ENCODE measurements at places on chromosomes 2 and 18. TPM values are rescaled to one million over a fixed set of nuclear protein-coding genes. Genes with fewer than 3 reads are reported as not detected.

Gene SERPINB13
- total RNA-seq = not detected

DNA sequence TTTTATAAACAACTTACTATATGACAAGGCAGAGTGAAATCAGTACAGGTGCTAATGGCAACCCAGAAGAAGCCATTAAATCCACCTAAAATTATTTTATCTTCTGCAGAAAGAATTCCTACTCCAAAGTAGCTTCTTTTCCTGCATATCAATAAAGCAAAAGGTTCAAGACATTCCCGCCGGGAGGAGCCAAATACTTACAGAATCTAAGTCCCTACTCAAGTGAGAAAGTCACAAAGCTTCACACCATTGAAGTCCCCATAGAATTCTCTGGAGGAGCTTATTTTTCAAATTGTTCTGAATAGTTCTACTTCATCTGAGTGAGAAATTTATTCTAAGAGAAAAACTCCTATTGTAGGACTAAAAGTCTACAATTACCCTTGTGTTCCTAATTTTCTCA is 233.7 kb upstream of the HNRNPA3 start:
- no peak for DNase-seq

Gene TGOLN2
- 120 TPM for total RNA-seq

DNA sequence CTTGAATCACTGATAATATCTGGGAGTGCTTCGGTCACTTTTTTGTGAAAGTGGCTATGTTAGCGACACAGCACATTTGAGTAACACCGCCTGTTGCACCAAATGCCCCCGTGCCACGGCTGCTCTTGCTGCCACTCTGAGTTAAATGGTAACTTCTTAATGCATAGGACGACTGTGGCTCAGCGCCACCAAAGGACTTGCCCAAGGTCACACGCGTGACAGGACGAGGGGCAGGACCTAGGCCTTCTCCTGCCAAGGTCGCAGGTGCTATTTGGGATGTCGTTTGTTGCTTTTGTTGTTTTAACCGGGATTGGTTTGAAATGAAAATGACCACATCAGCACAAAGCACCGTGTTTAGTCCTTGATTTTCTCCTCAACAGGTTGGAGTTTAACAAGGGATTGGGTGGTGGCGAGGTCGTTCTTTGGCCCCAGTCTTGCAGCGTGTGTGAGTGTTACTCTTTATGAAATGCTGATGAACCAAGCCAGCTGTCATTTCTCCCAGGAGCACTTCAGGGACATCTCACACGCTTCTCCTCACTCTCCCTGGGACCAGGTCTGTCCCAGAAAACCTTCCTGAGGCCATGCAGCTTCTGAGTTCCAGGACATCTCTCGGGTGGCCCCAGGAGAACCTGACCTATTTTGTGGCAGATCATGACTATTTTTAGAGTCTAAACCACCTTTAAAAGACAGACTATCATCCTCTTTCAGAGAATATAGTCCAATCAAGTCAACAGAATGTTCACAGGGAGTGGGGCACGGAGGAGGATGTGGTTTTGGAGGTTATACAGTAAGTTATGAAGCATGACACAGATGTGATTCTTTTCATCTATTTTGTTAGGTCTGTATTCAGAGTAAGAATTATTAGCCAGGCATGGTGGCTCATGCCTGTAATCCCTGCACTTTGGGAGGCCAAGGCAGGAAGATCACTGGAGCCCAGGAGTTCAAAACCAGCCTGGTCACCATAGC is 49.9 kb downstream of the MTCL1 start:
- peak; percentile 70 for DNase-seq

Gene GPR45
- total RNA-seq = not detected

- DNase-seq = no peak
Observed at GRCh38 chr2:26786207-26787028, 562 bp downstream of the CENPA start.

- DNase-seq = no peak
Observed at GRCh38 chr2:27915874-27916273, 25.3 kb downstream of the BABAM2 start.

DNA sequence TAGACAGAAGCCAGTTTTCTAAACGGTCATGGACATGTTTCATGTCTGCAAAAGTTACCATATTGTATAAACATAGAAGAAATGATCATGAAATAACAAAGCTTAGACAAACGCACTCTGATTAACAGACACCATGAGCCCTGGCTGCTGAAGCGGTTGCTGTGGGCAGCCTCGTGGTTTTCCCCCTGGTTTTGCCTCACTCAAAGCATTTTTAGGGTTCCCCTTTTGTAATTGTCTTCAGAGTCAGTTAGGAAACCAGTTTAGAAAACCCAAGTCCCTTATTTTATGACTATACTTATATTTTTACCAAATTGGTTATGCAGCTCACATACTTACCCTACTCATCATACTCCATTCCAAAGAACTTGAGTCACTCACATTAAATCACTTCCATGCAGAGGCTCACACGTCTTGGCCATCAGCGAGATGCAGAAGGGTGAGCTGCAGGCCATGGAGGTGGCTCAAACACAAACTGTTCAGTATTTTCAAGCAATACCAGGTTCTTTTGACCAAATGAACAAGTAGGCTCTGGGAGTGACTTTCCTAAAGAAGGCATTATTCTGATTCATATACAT is 105.6 kb upstream of the SALL3 start:
- DNase-seq = no peak

Gene HOXD4
- total RNA-seq = 3.9 TPM

Gene SPEG
- total RNA-seq = 32.9 TPM

Gene CGREF1
- 0.40 TPM for total RNA-seq

GRCh38 chr2:213020268-213020667 is 131.1 kb downstream of the IKZF2 start:
- DNase-seq = no peak

GRCh38 chr2:72830273-72830672 is 4.4 kb upstream of the EXOC6B start:
- DNase-seq = no peak

GRCh38 chr2:100394111-100394641 is 23.3 kb downstream of the CHST10 start:
- no peak for DNase-seq

Gene ANTXR1
- total RNA-seq = 57.0 TPM

Gene IL1F10
- total RNA-seq = not detected

Gene SCG2
- 2.2 TPM for total RNA-seq

Gene ADGRF3
- total RNA-seq = 0.07 TPM

Gene ZNF892
- not detected for total RNA-seq

DNA sequence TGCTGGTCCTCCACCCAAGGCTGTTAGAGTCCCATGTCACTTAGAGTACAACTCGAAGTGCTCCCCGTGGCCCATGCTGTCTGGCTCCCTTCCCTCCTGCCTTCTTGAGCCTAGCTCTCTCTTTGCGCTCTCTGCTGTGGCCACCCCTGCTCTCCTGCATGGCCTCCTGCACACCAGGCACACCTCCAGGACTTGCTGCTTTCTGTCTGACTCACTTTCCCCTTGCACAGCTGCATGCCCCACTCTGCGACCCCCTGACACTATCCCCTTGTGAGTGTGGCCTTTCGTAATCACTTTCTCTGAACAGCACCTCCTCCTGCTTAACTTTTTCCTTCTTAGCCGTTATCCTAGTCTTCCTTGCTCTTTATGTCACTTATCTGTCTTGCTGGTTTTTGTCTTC is 343.6 kb downstream of the TGIF1 start:
- DNase-seq = no peak

Gene SPR
- total RNA-seq = 84.0 TPM

- DNase-seq = peak; percentile 35
Observed at GRCh38 chr2:142742371-142743214, 134.9 kb upstream of the KYNU start.

DNA sequence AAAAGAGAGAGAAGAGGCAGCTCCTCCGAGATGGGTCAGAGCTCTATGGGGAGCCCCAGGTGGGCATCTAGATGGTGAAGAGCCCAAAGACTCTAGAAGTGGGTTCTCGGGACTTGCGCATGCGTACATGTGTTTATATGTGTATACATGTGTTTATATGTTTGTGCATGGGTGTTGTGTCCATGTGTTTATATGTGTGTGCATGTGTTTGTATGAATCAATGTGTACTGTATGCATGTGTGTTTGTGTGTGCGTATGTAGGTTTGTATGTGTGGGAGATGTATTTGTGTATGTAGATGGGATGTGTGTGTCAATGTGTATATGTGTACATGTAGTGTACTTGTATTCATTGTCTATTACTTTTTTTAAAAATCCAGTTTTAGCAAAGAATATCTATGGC is 25.6 kb downstream of the DNPEP start:
- no peak for DNase-seq

Gene TRAF3IP1
- total RNA-seq = 14.0 TPM

DNA sequence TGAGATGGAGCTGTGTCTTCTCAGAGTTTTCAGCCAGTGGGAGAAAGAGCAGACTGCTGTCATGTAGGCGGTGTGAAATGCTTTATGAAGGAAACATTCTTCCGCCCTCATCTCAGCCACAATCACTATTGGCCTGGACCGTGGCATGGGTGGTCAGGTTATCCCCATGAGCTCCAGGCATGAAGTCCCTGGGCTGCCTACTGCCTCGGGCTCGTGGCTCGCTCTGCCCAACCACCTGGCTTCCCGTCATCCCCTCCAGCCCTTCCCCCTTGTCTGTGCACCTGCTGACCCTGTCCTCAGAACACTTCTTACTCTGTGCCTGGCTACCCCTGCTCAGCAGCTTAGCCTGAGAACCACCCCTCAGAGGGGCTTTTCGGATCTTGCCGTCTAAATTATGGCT is 15.5 kb downstream of the COLEC11 start:
- no peak for DNase-seq

Gene GAD1
- 9.9 TPM for total RNA-seq

DNA sequence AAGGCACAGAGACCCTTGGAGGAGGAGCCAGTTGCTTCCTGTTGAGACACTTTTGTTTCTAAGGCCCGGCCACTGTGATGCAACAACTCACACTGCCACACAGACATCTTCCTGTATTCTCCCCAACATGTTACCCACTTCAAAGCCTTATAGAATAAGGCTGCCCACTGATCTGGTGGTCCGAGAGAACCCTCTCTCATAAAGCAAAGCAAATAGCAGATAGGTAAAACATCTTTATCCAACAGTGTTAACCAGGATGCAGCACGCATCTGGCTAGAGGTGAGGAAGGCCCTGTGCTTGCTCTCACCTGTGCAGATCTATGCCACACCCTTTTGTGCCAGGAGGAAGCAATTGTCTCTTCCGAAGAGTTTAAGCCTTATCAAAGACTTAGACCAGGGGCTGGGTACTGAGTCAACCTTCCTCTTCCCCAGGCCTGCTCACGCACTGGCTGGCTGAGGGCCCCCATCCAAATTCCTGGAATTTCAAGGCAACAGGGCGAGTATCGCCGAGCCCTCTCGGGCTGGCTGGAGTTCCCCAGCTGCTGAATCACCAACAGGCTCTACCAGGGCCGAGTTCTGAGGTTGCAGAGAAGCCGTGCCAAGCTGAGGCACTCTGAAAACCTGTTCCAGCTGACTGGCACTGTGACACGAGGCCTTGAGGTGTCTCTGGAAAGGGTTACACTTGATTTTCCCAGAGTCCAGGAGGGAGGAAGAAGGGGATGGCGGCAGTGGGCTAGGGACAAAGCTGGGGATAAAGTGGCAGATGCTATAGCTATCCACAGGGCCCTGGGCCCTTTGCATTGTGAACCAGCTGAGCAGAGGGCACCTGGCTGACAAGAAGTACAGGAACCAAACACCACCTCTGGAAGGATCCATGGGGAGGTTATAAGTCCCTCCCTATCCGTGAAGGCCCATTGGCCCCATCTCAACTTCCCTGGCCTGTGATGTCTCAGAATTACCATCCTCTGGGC is 29.3 kb downstream of the TGFA start:
- DNase-seq = peak; percentile 95

GRCh38 chr2:150919901-150920300 is 341.8 kb downstream of the RBM43 start:
- no peak for DNase-seq

DNA sequence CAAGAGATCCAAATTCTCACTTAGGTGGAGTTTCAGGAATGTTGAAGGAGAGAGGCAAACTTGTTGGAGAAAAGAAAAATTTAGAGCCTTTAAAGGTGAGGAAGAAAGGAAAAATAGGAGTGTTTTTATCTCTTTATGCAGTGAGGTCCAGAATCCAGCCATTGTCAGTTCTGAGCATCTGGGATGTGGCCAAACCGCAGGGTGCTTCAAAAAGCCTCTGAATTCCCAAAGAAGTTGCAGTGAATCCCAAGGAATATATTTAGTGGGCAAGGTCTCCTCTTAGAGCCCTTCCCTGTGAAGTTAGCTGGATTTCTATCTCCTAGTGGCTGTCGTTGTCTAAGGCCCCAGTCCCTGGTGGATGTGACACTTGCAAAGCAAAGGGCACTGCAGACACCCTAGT is 51.2 kb downstream of the MTCL1 start:
- DNase-seq = no peak

Gene SPHKAP
- total RNA-seq = not detected

Gene ASAP2
- 20.4 TPM for total RNA-seq

- no peak for DNase-seq
Observed at GRCh38 chr2:154374416-154374815, 324.1 kb upstream of the KCNJ3 start.

DNA sequence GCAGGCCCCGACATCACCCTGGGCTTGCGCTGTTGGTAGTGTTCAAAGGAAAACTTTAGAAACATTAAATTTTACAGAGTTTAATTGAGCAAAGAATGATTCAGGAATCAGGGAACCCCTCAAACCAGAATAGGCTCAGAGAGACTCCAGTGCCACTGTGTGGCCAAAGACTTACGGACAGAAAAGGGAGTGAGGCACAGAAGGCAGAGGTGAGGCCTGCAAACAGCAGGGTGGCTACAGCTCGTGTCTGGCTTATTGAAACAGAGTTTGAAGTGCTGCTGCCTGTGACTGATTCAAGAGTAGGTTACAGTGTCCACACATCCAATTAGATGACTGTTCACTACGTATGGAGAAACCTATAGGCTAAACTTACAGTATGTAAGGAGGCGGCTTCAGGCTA is 2.4 kb upstream of the CTDP1 start:
- DNase-seq = no peak

DNA sequence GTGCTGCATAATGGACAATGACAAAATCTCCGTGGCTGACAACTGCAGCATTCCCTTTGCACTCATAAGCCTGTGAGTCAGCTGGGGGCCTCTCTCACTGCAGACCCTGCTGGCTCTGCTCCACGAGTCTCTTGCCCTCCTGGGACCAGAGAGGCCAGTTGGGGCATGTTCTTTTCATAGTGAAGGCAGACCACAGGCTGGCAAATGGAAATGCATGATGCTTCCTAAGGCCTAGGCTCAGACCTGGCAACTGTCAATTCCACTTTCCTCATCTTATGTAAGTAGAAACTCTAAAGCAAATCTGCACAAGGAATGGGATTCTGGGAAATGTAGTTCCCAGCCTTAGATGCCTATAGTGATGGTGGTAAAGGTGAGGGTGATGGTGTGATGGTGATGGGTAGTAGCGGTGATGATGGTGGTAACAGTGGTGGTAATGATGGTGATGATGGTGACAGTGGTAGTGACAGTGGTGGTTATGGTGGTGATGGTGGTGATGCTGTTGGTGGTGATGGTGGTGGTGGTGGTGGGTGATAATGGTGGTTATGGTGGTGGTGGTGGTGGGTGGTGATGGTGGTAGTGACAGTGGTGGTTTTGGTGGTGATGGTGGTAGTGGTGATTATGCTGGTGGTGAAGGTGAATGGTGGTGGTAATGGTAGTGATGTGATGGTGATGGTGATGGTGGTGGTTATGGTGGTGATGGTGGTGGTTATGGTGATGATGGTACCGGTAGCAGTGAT is 185.8 kb upstream of the ARL4C start:
- peak; percentile 55 for DNase-seq

GRCh38 chr2:64861452-64862397 is 127.5 kb upstream of the SLC1A4 start:
- no peak for DNase-seq

Measured in A172 (cell line).